ENCODE measurements at places on chromosomes 2 and 18. TPM values are rescaled to one million over a fixed set of nuclear protein-coding genes. Genes with fewer than 3 reads are reported as not detected.
A peak's percentile ranks its signal among the peaks of the same experiment; 100 is the strongest.

DNA sequence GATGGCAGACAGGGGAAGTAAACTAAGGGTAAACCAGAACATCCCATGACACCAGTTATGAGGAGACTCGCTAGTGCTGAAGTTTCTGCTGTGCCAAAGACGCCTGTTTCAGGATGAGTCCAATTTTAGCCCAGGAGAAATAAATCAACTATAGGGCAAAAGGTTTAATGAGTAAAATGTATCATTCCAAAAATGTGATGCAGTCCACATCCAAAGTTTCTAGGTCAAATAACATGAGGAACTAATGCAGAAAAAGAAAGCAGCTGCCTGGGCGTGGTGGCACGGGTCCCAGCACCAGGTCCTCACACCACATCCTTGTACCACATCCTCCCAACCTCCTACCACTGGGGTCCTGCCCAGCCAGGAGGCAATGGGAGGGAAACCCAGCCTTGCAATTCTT, 126.9 kb upstream of the CTAGE1 start:
- no peak for DNase-seq

IL1A gene
- polyA plus RNA-seq = not detected

SCYGR6 gene
- not detected for polyA plus RNA-seq

MRPS5 gene
- polyA plus RNA-seq = 65.6 TPM

GRCh38 chr2:128219891-128220290, 98.8 kb downstream of the HS6ST1 start:
- DNase-seq = no peak

C2orf78 gene
- not detected for polyA plus RNA-seq

- no peak for DNase-seq
Measured at GRCh38 chr18:34467058-34467457, 242.3 kb upstream of the NOL4 start.

SCN9A gene
- polyA plus RNA-seq = 2.8 TPM

SATB2 gene
- not detected for polyA plus RNA-seq

GRCh38 chr2:86309966-86310365, 27.5 kb downstream of the REEP1 start:
- DNase-seq = no peak

DNA sequence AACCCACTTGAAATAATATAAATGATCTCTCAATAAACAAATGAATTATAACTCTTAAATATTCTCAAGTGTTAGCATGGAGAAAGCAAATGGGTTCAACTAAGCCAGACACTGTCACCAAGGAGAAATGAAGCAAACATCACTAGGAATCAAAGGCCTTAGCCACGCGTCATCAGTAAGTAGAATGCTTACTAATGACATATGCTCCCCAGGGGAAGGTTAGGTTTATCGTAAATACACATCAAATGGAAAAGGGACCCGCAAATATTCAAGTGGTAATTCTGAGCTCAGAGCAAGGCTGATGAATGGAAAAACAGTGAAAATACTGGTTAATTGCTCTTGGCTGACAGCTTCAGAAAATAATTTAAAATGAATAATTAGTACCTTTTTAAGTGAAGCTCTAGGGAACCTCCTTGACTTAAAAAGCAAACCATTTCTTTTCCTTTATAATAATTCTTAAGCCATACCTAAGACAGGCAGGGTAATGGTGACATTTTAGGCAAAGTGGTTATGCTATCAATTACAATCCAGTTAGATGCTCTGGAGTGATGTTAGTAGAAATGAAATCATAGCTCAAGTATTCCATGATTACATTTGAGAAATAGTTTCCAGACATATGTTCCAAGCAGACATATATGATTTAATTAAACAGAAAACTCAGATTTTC, 101.5 kb downstream of the ALPK2 start:
- DNase-seq = peak; percentile 39

All from muscle of arm (tissue), 14 donors.